IPS-NIHi11 (cell line): ENCODE measurements at places on chromosomes 11 and 22.

DNA sequence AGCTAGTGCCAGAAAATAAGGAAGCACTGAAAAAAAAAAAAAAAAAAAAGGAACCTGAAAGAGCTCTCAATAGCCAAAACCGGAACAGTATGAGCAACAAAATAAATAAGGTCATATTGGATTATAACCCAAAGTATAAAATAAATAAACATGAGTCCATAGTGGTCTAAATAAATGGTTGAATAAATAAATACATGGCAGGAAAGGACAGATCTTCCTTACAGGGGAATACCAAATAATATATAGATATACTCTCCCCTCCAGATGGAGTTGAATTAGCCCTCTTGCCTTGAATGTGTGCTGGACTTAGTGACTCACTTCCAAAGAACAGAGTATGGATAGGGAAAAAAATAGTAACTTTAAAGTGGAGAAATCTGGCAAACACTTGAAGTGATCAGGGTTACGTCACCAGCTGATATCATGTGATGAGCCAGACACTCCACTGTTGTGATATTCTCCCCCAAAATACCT, 14.3 kb upstream of the ARRB1 start:
- DNase-seq, result no peak

- peak; percentile 10 for DNase-seq
Observed at GRCh38 chr11:122556605-122557004, 98.9 kb upstream of the UBASH3B start.

GRCh38 chr11:1876361-1877063, 15.2 kb downstream of the PRR33 start:
- peak; percentile 87 for DNase-seq

- peak; percentile 55 for DNase-seq
Observed at GRCh38 chr11:104531075-104531474, 367.1 kb upstream of the PDGFD start.

DNA sequence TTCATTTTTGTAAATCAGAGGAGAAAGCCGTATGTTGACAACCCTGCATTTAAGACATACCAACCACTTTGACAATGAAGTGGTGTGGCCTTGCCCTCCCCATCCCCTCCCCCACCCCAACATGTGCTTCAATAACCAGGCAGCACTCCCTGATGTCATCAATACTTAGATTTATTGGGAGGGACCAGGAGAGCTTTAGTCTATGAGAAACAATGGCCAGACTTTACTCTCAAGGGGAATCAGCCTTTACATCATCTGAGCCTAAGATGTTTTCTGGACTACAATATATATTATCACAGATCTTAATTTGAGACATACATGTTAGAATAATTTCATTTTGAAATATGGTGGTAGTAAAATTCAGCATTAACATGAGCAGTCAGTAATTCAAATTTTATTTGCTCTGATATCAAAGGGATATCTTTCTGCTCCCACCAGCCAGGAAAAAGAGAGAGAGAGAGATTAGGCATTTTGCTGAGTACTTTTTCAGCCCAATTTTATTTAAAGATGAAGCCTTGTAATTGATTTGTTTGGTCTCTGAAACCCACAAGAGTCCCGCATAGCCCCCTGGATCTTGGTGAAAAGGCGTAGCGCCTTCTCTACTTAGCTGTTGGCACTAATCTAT, 38.1 kb downstream of the PARVA start:
- DNase-seq, result no peak

DNA sequence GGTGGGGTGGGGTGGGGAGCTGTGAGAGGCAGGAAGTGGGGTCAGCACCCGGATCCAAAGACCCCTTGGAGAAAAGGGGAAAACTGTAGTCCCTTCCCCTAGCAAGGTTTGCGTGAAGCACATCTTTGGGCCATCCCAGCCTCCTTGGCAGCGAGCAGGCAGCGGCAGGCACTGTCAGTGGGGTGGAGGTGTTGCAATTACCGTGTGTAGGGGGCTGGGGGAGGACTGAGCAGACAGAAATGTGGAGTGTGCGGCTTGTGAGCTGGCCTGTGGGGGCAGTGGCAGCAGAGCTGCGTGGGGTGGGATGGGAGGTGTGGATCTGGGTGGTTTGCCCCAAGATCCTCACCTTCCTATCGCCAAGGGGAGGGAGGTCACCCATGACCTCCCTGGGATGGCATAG, 16.4 kb downstream of the DAGLA start:
- no peak for DNase-seq
